ENCODE measurements at places on chromosomes 5 and 9.

DNA sequence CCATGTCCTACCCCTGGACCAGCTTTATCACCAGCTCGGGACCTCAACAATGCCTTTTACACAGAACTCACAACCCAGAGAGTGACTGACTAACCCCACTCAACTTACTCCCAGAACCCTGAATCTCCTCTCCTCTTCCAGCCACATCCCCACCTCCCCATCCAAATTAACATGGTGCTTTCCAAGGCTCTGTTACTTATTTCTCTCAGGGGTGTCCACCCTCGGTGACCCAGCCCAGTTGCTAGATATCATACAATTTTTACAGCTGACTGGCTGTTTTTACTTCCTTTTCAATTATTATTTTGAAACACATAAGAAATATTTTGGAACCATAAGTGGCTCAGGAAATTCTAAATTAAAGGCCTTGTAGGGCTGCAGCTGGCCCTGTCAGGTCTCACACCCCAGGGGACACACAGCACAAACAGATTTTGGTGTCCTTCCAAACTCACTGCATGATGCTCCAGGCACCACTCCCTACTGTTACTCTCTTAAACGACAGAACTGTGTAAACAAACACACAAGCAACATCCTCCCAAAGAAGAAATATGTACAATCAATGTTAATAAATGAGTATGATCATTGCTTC is 180.6 kb downstream of the ADAMTS12 start:
- DNase-seq, result no peak

DNA sequence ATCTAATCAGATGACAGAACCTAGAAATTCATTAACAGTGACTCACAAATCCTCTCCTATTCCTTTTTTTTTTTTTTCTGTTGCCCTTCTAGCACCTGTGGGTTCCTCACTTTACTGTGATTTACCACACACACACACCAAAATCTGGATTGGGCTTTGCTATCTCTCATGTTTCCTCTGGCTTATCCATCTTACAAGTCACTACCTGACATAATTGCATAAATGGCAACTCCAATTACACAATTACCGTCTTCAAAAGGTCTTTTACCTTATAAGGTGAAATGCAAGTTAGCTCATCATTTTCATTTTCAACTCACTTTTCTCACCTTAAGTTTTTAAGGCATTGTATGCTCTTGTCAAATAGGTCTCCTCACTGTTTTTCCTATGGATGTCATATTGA is 426.3 kb upstream of the MEF2C start:
- no peak for DNase-seq

DNA sequence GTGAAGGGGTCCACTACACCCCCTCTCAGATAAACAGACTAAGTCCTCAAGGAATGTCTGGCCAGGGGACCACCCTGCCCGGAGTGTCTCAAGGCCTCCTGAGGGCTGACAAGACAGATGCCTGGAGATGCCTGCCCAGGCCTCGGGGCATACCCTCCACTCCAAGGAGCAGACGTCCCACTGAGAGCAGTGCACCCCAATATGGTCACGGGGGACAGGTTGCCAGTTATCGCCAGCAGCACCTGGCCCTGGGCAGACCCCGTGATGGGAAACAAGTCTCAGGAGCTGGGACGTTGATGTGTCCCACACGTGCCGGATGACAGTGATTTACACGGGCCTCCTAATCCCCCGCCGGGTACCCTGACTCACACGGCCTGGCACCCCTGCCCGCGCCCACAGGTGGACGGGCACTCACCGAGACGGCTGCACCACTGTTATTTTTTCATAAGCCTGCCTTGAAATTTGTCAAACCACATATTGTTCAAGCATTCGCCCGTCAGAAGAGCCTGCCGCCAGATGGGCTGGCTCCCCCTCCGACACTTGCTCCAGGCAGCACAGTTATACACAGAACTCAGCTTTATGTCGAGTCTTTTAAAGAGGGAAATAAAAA is 43.9 kb downstream of the BARX1 start:
- DNase-seq, result no peak

DNA sequence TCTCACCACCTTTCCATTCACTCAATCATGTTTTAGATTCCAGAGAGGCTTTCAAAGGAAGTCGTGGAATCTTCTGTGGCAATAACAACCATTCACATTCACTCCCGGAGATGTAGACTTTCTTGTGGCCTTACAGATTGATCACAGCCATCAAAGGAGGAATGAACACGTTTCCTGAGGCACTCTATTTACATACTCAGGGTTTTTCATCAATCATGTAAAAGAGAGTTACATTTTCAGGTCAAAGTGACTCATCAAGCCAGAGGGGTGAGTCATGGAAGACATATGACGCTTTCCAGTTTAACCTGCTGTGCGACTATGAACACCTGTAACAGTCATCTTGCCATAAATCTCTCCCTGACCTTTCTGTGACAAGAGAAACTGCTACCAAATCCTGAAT is 39.3 kb upstream of the RAD23B start:
- peak; percentile 3 for DNase-seq

GRCh38 chr5:94243612-94244011 is 374.8 kb downstream of the KIAA0825 start:
- DNase-seq, result no peak

DNA sequence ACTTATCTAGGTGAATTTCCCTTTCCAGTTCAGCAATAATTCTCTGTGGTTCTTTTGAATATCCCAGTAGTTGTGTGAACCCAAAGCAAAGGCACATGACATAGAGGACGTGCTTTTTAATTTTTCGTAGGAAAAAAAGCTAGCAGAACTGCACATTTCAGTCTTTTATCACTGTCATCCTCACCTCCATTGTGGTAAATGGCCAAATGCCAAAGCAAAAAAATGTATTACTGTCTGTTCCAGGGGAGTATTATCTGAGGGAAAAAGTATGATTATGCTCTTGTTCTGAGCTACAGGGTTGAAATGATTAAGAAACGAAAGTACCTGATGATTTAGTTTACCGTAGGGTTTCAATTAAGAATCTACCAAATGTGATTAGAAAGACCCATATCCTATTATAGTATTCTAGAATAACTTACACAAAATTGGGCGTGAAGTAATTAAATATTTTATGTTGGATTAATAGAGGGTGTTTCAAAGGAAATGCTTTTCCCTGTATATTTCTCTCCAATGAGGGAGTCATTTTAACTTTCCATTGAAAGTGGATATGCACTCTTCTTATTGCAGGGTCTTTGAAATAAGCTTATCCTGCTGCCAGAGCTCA is 62.7 kb downstream of the CAVIN4 start:
- DNase-seq, result no peak

DNA sequence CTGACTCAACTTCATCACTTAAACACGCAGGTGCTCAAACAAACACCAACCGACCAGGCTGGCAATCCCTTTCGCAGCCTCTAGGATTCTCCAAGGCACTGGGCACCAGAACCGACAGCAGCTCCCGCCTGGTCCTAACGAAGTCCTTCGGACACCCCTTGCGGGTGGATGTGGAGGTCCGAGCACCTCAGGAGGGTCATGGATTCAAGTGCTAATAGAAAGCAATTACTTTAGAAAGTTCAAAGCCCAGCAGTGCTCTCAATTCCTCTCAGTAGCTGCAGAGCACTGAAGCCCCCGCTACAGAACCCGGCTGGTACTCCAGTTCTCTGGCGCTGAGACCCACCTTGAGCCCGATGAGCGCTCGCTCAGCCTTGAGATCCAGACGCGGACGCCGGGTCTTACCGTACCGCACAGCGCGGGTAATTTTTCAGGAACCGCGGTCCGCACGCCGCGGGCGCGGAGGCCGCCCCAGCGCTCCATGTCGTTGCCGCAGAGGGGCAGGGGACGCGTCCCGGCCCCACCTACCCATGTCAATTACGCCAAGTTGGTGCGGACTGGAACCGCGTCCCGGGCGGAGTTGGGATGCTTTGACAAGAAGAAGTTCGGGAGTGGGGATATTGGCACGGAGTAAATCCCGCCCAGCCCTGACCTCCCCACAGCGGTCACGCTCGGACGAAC is 638 bp downstream of the MARCHF3 start:
- peak; percentile 29 for DNase-seq
